Caki2 (cell line): ENCODE measurements at places on chromosomes 6 and 20. TPM values are rescaled to one million over a fixed set of nuclear protein-coding genes. Genes with fewer than 3 reads are reported as not detected.
A peak's percentile ranks its signal among the peaks of the same experiment; 100 is the strongest.

HRH3 gene
- total RNA-seq, result not detected in 2 replicates

HLA-DQB2 gene
- not detected in 2 replicates for total RNA-seq

SLCO4A1 gene
- total RNA-seq, result 65.5 and 77.6 TPM in 2 replicates

CD24 gene
- total RNA-seq, result 922 and 985 TPM in 2 replicates

CYP39A1 gene
- 0.95 and 8.9 TPM in 2 replicates for total RNA-seq

THBD gene
- 15.7 TPM in 2 replicates for total RNA-seq

DNA sequence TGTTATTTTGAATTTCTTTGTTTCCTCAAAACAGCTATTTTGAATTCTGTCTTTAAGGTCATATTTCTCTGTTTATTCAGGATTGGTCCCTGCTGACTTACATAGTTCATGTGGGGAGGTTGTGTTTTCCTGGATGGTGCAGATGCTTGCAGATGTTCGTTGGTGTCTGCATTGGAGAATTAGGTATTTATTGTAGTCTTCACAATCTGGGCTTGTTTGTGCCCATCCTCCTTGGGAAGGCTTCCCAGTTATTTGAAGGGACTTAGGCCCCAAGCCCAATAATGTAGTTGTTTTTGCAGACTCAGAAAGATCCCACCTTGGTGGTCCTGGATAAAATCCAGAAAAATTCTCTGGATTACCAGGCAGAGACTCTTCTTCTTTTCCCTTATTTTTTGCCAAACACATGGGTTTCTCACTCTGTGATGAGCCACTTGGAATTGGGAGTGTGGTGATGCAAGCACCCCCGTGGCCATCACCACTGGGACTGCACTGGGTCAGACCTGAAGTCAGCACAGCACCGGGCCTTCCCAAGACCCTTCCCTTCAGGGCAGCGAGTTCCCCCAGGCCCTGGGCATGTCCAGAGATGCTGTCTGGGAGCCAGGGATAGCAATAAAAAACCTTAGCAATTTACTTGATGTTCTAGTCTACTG is 81.6 kb upstream of the EZR start:
- no peak for DNase-seq

DNA sequence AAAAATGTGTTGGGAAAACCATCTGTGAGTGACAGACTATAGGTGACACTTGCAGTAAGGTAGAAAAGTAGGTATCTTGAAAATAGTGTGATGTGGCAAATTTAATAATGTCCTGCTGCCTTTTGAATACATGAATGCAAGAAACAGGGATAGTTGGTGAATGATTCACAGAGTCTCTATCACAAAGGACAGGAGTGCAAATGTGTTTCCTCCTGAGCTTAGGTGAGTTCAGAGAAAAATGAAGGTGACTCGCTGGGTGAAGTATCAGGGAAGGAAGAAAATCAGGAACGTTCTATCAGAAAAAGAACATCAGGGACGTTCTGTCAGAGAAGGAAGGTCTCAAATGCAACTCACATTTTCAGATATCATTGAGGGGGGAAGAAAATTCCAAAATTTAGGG is 557.8 kb upstream of the SLC35B3 start:
- no peak for DNase-seq

- no peak for DNase-seq
These were observed 21.9 kb upstream of the SCUBE3 start for GRCh38 chr6:35191889-35192288.

- DNase-seq, result no peak
These were observed 41.3 kb upstream of the NOP56 start for GRCh38 chr20:2610941-2611720.

DNA sequence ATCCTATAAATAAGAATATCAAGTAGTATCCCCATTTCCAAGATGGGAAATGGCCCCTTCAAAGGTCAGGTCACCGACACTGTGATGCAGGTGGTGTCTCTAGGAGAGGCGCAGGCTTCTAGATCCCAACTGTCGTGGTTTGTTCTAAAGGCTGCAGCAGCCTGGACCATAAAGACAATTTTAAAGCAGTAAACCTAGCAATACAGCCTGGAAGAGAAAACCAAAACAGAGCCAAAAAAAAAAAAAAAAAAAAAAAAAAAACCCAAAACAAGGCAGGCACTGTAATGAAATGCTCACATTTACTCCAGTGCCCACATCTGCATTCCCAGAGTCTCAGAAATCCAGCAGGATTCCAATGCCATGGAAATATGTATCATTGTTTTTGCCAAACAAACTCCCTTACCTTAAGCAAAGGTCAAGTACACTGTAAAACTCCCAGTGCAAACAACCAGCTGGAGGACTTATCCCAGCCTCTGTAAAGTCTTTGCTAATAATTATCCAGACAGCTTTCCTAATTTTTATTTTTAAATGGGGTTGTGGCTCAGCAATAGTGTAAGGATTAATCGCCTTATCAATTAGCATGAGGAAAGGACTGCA is 98.2 kb downstream of the PSMG4 start:
- DNase-seq, result peak; percentile 16

DNA sequence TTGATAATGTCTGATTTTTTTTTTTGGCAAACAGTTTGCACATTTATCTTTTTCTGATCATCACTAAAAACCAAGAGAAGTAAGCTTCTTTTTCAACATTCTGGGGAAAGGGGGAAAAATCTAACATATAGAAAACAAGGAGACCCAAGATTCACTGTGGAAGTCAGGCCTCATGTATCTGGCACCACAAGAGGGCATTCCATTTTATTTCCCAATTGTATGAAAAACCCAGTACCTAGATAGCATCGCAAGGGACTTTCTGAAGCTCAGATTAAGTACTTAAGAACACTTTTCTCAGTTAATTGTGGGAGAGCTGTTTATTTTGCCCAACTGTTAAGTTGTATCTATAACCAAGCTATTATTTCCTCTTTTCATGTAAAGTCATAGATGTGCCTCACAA is 152.9 kb downstream of the KLHL32 start:
- DNase-seq, result no peak

DNA sequence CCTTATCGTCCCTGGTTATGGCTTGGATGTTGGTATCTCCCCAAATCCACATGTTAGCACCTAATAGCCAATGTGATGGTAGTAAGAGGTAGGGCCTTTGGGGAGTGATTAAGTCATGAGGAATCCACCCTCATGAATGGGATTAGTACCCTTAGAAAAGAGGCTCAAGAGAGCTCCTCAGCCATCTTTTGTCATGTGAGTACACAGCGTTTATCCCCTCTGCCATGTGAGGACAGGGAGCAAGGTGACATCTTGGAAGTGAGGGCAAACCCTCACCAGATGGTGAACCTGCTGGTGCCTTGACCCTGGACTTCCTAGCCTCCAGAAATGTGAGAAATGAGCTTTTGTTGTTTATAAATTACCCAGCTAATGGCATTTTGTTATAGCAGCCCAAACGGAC is 16.1 kb upstream of the SIRPB2 start:
- DNase-seq, result no peak

GRCh38 chr6:74259981-74260380 is 564.0 kb downstream of the CD109 start:
- DNase-seq, result no peak

GRCh38 chr6:100138346-100139022 is 144.5 kb upstream of the MCHR2 start:
- no peak for DNase-seq

DNA sequence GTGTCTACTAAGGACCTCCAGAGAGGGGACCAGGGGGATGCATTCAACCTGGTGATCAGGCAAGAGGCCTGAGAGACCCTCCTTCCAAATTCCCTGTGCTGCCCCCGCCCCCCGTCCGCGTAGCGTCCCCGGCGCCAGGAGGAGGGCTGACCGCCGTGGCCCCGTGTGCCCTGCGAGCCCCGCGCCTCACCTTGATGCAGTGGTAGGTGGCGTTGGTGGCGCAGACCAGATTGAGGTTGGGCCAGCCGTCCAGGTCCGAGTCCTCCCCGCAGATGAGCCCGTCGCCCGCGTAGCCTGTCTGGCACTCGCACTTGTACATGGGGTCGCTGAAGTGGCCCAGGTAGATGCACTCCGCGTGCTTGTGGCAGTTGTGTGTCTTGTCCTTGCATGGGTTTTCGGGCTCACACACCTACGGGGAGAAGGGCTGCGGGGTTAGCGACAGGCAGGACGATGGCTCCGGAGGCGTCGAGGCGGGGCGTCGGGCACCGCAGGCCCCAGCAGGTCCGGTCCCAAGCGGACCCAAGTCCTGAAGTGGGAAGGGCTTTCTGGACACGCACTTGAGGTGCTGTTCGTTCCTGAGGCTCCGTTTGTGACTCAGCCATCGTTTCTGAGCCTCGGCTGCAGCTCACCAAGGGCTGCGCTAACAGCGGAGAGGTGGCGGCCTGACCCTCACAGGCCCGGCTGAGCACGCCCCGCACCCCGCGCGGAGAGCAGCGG is 21.7 kb downstream of the THBS2 start:
- no peak for DNase-seq

DNA sequence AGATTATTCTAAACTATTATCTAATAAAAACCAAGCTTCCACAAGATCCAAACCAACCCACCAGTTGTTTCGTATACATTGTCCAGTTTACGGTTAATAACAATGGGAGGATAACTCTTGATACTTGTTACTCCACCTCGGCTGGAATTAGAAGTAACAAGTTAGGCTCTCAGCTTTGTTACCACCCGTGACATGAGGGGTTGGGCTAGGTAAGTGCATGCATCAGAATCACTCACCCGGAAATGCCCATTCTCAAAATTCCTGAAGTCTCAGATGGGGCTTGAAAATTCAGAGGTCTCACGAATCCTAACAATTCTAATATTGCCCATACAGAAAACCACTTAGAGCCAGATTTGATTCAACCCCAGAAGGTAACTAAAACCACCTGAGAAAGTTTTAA is 27.0 kb upstream of the SERPINB1 start:
- no peak for DNase-seq

DNA sequence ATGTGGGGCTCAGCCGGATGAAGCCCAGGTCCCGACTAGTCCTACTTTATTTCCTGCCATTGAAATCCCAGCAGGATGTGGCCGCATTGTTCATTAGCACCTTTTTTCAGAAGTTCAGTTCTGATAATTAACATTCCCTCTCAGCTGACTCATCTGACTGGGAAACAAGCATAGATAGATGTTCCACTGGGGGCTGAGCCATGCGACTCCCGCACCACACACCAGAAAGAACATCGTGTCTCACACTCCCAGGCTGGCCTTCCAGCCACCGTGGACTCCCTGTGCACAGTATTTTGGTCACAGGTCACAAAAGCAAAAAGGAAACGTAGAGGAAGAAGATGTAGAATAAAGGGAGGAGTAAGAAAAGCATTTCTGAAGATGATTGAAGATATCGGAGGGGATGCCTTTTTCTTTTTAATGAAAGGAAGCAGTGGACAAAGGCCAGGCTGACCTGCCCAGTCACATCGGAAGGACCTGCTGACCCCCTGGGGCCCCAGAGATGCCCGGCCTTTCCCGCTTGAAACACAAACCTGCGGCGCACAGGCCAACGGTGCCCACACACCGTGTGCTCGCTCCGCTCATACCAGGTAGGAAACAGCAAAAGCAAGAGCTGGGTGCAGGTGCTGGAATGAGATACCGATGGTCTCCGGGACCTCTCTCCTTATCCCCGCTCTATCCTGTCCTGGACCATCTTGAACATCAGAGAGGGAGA is 11.8 kb downstream of the RPS6KA2 start:
- no peak for DNase-seq

DNA sequence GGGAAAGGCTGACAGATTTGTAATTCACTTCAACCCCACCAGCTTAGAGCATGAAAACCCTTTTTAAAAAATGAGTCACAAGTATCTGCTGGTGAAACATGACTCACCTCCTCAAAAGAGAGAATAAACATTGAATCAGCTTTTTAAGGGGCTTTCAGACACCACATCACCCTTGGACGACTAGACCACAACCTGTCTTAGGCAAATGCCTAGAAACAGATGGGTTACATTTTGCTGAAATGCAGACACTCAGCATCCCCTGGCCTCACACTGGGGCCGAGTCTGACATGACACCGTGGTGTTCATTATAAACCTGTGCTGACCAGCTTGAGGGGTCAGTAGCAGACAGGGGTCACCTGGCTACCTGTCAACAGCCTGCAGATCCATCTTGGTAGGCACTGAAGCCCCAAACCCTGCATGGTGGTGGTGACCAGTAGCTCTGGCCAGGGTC is 175.3 kb upstream of the CST7 start:
- DNase-seq, result peak; percentile 64

DNA sequence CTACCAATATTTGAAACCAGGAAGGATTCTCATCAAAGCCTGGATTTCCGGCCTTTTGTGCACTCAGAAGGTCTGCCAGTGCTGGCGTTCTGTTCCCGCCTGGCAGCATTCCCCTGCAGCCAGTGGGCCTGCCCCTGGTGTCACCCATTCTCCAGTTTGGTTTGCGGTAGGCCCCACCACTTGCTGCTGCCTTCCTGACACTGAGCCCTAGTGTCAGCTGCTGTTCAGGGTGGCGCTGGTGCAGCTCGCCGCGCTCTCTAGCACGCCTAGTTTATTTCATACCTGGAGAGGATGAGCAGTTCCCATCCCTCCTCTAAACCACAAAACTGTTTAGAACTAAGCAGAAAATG is 9.5 kb downstream of the NPEPL1 start:
- no peak for DNase-seq

DNA sequence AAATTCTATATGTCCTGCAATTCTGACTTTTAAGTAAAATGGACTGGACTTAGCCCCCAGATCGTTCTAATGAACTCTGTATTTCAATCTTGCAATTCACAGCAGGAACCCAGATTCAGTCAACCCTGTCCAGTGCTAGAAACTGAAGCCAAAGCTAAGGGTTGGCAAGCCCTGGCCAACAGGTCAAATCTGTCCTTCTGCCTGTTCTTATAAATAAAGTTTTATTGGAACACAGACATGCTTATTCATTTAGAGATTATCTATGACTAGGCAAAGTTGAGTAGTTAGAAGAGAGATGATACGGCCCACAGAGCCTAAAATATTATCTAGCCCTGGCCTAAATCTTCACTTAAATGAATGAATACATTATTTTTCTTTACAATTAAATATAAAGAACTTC is 339.2 kb upstream of the JARID2 start:
- DNase-seq, result no peak

GRCh38 chr6:48766349-48766748 is 655.4 kb upstream of the PTCHD4 start:
- peak; percentile 31 for DNase-seq

- no peak for DNase-seq
These were observed 6.5 kb upstream of the TMEM242 start for GRCh38 chr6:157329829-157330228.

DNA sequence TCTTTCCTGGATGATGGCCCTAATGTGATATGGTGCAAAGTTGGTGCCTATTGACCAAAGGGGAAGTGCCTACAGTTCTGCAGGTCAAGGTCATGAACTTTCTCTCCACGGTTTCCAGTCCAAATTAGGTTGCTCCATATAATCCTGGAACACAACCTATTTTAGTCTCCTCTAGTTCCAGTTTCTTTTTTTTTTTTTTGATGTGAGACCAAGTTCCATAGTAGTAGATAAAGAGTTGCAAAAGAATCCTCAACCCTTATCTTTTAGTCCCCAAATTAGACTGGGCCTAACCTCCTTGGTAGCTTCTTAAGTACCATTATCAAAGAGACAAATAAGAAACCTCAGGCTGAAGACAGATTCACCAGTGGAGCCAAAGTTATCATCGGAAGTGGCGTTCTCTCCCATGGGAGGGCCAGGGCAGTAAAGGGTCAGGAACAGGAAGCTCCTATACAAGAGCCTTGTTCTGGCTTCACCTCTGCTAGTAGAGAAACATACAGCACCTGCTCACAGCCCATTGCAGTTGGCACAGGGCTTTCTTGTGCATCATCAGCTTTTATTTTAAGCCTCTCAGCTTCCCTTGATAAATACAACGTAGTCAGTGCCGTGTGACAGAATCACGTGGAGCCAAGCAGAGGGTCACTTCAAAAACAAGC is 132.2 kb upstream of the RREB1 start:
- DNase-seq, result no peak

GRCh38 chr20:51749674-51750036 is 18.5 kb downstream of the ATP9A start:
- peak; percentile 81 for DNase-seq

- no peak for DNase-seq
These were observed 126.1 kb downstream of the PXDC1 start for GRCh38 chr6:3625149-3625979.
